Posterior cingulate gyrus (tissue), 11 donors: ENCODE measurements at places on chromosomes 7 and 10.
A peak's percentile ranks its signal among the peaks of the same experiment; 100 is the strongest.

DNA sequence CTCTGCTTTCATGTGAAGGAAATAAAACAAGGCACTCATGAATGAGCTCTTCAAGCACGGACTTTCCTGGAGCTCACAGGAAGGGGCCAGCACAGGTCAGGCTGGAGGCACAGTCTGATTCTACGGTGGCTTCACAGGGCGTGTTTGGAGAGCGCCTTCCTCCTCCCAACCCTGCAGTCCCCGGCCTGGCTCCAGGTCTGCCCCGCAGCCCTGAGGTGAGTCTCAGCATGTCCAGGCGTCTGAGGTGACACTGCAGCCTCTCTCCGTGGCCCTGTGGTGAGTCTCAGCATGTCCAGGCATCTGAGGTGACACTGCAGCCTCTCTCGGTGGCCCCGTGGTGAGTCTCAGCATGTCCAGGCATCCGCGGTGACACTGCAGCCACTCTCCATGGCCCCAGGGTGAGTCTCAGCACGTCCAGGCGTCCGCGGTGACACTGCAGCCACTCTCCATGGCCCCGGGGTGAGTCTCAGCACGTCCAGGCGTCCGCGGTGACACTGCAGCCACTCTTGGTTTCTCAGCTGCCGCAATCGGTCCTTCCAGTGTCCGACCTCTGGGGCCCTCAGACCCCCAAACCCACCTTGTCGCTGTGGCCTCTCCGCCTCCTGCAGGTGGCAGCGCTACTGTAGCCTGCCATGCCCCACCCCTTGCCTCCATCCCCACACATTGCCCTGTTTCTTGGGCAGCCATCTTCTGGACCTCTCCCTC is 381.7 kb downstream of the DNAJB6 start:
- peak; percentile 72 for DNase-seq

GRCh38 chr7:41163991-41164390 is 538.9 kb downstream of the INHBA start:
- DNase-seq: no peak

- no peak for DNase-seq
Measured at GRCh38 chr10:61248013-61248412, 205.2 kb downstream of the TMEM26 start.

DNA sequence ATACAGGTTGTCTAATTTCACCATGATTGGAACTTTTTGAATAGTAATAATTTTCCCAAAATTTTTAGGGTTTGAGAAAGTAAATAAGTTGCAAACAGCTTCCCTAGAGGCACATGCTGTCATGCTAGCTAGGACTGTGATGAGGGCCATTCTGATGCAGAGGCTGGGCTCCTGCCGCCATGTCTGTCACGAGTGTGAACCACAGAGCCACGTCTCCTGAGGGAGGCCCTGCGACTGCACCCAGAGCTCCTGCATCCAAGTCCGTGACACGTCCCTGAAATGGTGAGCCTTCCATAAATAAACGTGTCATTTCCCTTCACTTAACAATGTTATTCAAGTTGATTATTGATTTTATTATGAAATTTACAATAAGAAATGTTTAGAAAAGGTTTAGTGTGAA is 40.0 kb downstream of the C10orf120 start:
- DNase-seq: no peak

DNA sequence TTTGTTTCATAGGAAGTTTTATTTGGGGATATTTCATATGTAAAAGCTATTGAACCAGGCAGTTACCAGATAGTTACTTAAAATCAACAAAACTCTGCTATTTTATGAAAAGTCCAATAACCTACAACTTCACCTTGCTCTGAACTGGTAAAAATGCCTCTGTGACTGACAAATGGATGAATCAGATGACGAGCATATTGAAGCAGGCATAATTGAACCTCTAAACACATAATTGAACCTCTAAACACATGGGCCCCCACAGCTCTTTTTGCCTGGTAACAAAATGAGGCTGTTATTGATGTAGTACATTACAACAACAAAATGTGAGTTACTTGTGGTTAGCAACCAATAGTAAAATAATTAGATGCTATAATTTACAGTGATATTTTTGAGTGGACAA is 99.7 kb downstream of the MBL2 start:
- DNase-seq: no peak

- DNase-seq: no peak
Measured at GRCh38 chr10:110433740-110434139, 64.0 kb upstream of the DUSP5 start.

GRCh38 chr10:62079885-62080559 is 178.5 kb downstream of the ARID5B start:
- no peak for DNase-seq

DNA sequence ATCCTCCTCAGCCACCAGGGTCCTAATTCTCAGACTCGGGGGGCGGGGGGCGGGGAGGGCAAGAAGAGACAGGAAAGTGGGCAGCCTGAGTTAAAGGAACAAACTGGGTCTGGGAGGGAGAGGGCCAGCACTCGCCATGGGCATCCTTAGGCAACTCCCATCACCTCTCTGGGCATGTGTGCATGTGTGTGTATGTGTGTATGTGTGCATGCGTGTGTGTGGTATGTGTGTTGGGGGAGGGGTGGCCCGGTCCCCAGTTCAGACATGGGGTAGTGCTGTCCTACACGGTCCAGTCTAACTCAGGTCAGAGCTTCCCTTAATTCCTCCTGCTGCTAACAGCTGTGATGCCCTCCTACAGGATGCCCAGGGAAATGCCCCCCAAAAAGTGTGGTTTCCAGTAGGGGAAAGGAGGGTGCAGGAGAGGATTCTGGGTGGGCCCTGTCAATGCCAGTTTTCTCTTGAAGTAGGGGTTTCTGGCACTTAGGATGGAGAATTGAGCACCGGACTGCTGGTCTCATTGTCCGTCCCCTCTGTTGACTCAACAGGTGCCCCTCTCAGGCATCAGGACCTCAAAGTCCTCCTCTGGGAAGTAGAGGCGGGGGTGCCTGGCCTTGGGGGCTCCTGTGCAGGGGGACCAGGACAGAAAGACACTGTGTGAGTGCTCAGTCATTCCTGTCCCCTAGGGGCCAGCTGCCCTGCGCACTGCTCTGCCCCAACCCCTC is 15.1 kb upstream of the ZMIZ1 start:
- DNase-seq: no peak
